ENCODE measurements at places on chromosomes 7 and 10.

- no peak for DNase-seq
These were observed 317.0 kb downstream of the GLRX3 start for GRCh38 chr10:130453036-130453720.

DNA sequence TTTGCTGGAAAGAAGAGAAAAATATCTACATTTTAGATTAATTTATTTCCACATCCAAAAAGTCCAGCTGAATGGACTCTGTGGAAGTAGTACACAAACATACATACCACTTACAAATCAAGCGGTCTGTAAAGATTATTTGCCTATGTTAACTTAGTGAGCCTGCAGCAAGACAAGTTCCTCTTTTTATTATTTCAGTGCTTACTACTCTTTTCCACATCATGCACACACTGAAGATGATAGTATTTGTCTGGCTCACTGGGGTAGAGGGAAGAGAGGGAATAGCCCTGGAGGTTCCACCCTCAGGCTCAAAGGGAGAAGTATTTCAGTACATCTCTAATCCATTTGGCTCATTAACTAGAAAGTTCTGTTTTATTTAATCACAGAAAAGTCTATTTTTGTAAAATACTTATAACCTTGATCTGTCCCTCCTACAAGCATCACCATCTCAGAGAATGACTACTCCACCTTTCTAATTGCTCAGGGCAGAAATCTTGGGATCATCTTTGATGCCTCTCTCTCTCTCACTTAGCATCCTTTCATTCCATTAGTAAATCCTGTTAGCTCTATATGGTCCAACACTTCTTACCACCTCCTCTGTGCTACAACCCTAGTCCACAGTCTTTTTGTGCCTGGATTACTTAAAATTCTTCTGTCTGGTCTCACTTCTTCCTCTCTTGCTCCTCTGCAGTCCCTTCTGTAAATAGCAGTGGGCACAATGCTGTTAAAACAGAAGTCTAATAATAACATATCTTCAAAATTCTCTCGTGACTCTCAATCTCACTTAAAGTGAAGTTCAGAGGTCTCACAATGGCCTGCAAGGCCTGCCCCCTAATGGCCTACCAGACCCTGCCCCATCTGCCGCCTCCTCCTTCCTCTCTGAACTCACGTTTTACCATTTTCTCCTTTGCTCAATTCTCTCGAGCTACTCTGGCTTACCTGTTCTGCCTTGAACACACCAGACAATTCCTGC, 64.3 kb upstream of the CCDC6 start:
- no peak for DNase-seq

DNA sequence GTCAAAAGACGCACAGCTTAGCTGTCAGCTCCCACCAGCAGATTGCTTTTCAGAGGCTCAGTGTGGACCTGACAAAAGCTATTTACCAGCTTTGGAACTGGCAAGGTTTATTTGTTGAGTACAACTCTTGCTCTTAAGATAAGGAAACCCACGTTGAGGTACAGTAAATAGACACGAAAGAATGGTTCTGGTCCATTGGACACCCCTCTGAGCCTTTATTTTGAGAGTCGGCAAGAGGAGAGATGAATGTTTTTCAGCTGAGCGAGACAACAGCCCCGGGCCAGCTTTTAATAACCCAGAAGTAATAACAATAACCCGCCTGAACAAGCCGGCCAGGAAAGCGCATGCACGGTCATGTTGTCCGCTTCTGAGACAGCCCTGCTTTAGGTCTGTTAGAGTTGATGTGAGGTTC, 49.0 kb downstream of the WNT2 start:
- no peak for DNase-seq

- no peak for DNase-seq
These were observed 17.6 kb upstream of the AKR1C3 start for GRCh38 chr10:5076615-5077014.

DNA sequence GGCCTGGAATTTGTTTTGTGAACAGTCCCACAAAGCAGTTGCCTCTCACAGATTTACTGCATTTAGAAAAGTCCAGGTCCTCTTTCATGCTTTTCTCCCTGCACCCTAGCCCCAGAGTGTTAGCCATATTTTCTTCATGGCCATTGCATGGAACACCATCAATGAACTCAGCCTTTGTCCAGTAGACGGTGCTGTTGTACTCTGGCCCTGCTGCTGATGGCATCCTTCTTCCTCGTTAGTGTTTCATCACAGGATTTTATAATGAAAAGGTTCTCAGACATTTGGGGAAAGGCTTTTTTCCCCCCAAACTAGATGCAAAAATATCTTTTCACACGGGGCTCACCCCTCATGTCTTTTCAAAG, 93.0 kb upstream of the SLC25A13 start:
- no peak for DNase-seq

DNA sequence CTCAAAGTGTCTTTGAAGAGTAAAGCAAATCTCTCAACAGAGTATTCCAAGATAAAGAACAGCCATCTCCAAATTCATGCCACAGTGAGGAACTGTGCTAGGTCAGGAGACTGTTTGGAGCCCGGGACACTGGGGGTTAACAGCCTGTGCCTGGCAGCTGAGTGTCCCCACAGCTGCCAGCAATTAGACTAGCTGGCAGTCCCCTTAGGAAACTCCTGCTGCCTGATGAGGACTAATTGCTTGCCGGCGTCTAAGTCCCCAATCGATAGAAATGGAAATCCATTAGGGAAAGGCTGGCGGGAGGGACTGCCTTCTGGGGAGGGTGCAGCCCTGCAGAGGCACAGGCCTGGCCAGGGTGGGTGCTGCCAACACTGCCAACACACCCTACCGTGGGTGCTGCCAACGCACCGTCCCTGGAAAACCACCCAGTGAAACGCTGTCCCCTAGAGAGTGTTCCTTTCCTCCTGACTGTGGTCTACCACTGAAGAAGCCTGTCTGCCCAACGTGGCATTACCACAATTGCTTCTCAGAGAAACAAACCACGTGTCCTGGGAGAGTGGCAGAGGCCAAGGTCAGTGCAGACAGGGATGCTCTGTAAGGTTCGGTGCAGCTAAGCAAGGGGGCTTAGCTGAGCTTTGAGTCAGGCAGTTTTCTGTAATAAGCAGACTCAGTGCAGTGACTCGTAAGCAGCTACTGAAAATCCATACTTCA, 60.8 kb downstream of the XRCC2 start:
- DNase-seq, result no peak

- no peak for DNase-seq
These were observed 52.5 kb upstream of the MPP7 start for GRCh38 chr10:28355376-28355775.

- DNase-seq, result no peak
These were observed 26.8 kb downstream of the DPCD start for GRCh38 chr10:101614663-101615524.

- no peak for DNase-seq
These were observed 121.2 kb upstream of the ADARB2 start for GRCh38 chr10:1858547-1858946.

- DNase-seq, result no peak
These were observed 161.1 kb downstream of the PRKAG2 start for GRCh38 chr7:151715666-151716315.

- no peak for DNase-seq
These were observed 32.5 kb downstream of the MTERF1 start for GRCh38 chr7:91847876-91848588.

- no peak for DNase-seq
These were observed 171.5 kb upstream of the ADCY1 start for GRCh38 chr7:45402480-45403218.

DNA sequence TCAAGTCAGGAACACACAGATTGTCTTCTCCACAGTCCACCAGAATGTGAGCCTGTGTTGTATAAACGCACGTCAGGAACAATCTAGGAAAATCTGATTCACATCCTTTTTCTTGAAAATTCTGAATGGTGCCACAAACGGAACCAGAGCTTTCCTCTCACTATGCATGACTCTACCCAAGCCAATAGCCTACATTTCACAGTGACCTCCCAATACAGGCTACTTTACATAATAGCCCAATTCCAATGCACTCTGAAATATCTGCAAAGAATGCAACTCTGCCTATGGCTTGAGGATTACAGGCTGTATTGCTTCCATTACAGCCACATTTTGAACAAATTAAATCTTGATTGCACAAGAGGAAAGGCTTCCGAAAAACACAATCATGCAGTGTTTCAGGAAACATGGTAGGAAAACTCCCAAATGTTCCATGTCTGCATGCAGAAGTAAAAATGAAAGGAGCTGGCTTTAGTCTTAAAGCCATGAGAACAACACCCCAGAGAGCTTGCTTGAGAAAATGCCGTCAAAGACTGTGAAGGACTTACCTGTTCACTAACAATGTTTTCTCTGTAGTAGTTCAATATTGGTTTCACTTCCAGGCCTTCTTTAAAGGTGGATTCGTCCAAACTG, 113.9 kb downstream of the ITGA8 start:
- no peak for DNase-seq

- DNase-seq, result no peak
These were observed 90.6 kb downstream of the ARID5B start for GRCh38 chr10:61992059-61992460.

DNA sequence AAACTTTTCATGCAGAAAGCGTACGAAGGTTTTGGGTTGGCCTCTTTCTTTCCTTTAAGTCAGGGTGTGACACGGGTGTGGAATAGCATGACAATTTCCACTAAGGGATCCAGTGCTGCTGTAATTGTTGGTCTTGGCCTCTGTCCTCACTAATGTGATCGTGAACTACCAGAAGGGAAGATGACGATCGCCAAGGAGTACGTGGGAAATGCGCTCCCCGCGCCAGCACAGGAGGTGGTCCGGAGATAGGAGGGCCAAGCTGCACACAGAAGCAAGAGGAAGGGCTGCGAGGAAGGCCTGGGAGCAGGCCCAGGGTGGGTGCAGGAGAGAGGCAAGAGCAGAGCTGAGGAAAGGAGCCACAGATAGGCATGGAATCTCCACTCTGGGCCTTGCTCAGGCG, 79.7 kb upstream of the PODXL start:
- no peak for DNase-seq

DNA sequence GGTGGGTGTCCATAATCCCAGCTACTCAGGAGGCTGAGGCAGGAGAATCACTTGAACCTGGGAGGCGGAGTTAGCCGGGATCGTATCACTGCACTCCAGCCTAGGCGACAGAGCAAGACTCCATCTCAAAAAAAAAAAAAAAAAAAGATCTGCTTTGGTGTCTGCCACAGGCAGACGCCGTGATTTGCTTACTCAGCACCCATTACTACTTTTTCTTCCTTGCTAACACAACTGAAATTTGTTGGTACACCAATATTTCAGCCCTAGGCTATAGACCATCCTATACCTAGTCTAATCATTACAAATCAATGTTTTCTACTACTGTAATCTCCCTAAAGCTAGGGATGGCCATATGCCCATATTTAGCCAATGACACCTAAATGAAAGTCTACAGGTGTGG, 53.5 kb upstream of the PARD3 start:
- DNase-seq, result no peak

DNA sequence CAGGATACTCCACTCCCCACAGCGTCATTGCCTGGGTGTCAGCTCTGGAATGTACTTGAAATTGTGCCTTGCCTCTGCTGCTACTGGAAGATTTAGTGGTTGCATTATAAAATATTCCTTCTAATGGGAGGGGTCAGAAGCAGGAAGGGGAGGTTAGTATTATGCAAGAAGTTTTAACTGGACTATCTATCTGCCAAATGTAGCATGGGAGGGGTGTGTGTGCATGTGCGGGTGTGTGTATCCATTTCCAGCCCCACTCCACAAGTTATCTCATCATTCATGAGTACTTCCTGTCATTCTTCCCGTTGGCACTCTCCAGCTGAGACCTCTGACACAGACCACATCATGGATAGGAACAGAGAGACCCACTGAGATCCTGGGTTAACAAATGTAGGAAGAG, 13.4 kb downstream of the MBL2 start:
- no peak for DNase-seq

GRCh38 chr10:95273393-95274312, 17.1 kb downstream of the PDLIM1 start:
- no peak for DNase-seq

GRCh38 chr7:15495170-15495569, 66.6 kb downstream of the AGMO start:
- DNase-seq, result no peak

GRCh38 chr10:93762979-93763391, 5.2 kb downstream of the LGI1 start:
- DNase-seq, result no peak
